ENCODE measurements at places on chromosomes 7 and 10.

- DNase-seq = peak; percentile 9
Observed at GRCh38 chr10:28036587-28036986, 37.7 kb upstream of the ODAD2 start.

DNA sequence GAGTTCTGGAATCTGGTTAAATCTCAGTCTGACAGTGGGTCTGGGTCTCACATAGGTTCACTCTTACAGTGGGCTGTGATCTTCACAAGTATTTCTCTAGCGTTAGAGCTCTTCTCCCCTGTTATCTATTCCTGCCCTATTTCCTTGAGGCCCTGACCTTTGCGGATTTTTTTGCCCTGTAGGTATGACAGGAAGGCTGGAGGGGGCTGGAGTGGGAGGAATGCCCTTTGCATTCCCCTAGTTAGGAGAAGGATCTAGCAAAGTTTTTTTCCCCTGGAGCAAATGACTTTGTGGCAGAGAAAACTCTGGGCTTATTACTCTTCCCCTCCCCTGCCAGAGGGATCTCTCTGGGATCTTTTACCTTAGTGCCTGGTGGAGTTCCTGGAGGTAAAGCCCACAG, 49.2 kb downstream of the GALNT11 start:
- DNase-seq = no peak

DNA sequence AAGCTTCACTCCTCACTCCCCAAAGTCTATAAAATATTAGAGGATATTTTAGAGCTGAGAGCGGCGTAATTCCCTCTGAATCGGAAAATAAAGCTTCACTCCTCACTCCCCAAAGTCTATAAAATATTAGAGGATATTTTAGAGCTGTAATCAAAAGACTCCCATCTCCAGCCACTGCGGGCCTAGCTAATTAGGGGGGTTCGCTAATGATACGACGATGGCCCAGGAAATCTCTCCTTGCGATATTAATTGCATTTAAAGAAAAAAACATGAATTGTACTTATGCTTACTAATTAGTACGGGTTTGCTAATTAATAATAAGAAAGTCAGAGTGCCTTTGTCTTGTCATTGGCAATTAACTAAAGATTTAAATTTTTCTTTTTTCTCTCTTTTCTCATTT, 235.9 kb downstream of the MAD1L1 start:
- no peak for DNase-seq

DNA sequence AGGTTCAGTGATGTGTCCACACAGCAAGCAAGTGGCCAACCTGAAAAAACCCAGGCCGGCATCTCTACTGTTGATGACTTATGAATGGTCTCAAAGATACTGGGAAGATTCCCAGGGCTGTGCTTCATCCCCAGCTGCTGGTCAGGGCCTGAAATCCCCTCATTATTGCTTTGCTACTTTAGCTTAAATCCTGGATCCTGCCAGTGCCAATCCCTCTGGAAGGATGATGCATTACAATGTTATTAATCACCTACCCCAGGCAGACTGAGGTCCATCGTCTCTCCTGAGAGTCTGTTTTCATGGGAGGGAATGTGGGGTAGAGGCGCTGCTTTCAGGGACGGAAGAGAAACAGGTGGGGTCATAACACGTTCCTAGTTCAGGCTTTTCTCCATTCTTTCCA, 371.6 kb downstream of the RPS24 start:
- DNase-seq = peak; percentile 22

DNA sequence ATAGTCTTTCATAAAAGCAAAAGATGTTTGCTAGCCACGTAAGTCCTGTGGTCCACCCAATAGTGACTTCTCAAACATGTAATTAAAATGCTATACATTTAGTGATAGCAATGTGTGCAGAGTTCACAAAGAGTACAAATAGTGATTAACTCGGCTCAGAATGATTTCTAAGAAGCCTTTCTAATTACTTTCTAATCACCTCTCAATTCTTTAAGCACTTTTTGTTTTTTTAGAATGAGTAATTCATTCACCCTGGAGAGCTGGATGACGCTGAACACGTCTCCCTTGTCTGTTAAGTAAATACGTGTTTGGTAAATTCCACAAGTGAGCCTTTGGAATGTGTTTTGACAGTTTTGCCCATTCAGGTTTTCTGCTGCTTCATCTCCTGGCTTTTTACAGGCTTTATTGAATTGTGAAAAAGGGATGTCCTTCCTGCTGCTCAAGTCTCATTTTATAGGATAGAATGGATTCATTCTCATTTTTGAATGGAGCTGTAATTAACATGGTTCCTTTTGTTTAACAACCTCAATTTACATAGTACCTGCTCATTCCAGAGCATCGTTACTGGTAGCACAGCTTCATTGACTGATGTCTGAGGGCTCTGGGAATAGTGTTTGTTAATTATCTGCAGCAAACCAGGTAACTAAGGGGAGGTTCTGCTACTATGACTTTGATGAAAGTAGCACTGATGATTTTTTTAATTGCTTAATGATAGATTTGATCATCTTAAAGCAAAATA, 212.1 kb downstream of the VTI1A start:
- DNase-seq = no peak

DNA sequence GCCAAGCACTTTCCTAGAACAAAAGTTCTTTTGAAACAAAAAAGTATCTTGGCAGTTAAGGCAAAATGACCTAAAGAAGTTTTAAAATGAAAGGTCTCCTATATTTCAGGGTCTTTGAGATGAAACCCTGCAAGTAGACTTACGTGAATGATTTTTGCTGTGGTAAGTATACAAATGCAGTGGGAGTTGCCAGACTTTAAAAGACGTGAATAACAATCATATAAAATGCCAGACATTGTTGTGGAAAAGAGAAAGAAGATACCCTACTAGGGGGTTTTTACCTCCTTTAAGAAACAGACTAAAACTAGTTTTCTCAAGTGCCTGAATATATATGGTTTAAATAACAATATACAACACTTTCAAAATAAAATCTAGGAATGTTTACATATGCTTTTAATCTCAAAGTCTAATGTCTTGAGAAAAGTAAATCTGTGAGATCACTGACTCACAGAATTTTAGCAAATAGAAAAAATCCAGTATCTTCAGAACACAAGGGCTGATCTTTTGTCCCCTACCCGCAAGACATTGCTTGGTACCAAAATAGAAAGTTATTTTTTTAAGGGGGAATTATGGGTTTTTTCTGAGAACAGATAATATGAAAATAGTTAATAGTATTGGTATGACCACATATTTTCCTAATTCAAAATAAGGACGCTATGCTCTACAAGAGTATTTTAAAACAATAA, 29.5 kb downstream of the LRRC17 start:
- DNase-seq = peak; percentile 41

GRCh38 chr7:27876756-27877155, 136.8 kb downstream of the TAX1BP1 start:
- DNase-seq = no peak

DNA sequence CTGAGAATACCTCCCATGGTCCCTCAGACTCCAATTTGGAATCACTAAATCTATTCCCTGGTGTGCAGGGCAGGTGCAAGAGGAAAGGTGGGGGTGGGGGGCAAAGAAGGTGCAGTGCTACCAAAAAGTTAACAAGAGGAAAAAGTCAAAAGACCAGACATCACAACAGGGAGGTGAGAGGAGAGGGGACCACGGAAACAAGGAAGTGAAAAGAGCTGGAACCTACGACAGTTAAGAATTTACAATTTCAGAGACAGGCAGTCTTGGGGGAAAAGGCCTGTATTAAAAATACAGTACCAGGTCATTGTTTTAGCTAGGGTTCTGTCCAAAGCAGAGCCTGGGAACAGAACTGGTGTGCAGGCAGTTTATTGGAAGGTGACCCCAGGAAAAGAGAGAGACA, 14.6 kb downstream of the ITGB1 start:
- DNase-seq = no peak

GRCh38 chr10:93601146-93601773, at the start of gene RBP4:
Gene RBP4 (minus strand): TSS chr10:93601235. CDS start chr10:93601028, 207 bp downstream.
- DNase-seq = no peak

GRCh38 chr10:49268185-49268584, 30.8 kb upstream of the C10orf71 start:
- no peak for DNase-seq

- DNase-seq = peak; percentile 82
Observed at GRCh38 chr10:93379731-93380575, 102.2 kb downstream of the MYOF start.

- no peak for DNase-seq
Observed at GRCh38 chr7:70446448-70447143, 685.3 kb upstream of the GALNT17 start.

GRCh38 chr7:917255-918117, 37.0 kb downstream of the ADAP1 start:
- no peak for DNase-seq

DNA sequence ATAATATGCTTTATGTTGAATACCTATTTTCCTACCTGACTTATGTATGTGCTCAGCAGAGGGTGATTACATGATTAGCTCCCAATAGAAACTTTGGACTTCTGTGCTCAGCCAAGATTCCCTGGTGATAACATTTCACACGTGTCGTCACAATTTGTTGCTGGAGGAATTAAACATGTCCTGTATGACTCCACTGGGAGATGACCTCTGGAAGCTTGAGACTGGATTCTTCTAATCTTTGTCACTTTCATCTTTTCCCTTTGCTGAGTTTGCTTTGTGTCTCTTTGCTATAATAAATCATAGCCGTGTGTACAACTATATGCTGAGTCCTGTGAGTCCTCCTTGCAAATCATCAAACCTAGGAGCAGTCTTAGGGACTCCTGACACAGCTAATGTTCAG, 120.9 kb upstream of the LRRTM3 start:
- DNase-seq = no peak

GRCh38 chr10:42111076-42111475, 527.3 kb downstream of the ZNF33B start:
- DNase-seq = no peak

GRCh38 chr7:158830211-158830723, 958 bp upstream of the ESYT2 start:
- no peak for DNase-seq

- DNase-seq = no peak
Observed at GRCh38 chr7:47661051-47661714, 79.3 kb upstream of the TNS3 start.

- peak; percentile 95 for DNase-seq
Observed at GRCh38 chr7:148772297-148773089, 73.8 kb downstream of the CUL1 start.

DNA sequence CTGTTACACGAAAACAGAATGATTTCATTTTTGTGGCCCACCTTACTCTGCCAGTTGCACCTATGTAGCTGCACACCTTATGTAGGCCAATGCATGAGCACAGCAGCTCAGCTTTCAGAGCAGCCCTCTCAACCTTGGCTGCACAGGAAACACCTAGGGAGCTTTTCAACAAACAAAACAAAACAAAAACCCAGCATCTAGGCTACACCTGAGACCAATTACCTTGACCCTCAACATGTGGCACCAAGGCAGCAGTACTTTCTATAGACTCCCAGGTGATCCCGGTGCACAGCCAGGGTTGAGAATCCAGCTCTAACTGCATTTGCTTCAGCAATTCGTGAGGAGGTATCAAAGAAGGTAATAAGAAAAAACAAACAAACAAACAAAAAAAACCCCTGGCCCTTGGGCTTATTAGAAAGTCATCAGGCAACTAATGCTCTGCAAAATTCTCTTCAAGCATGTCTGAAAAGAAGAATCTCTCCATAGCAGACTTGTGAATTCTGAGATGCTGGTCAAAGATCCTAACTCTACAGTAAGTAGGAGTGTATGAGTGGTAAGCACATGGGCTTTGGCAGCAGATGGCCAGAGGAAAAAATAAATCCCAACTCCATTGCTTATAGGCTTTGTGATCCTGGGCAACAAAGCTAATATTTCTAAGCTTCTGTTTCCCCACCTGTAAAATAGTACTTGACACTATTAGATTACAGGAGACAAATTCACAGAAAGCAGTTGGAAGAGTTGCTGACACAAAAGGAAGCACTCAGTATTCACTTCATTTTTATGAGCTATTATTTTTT, 113.4 kb upstream of the NOBOX start:
- no peak for DNase-seq

DNA sequence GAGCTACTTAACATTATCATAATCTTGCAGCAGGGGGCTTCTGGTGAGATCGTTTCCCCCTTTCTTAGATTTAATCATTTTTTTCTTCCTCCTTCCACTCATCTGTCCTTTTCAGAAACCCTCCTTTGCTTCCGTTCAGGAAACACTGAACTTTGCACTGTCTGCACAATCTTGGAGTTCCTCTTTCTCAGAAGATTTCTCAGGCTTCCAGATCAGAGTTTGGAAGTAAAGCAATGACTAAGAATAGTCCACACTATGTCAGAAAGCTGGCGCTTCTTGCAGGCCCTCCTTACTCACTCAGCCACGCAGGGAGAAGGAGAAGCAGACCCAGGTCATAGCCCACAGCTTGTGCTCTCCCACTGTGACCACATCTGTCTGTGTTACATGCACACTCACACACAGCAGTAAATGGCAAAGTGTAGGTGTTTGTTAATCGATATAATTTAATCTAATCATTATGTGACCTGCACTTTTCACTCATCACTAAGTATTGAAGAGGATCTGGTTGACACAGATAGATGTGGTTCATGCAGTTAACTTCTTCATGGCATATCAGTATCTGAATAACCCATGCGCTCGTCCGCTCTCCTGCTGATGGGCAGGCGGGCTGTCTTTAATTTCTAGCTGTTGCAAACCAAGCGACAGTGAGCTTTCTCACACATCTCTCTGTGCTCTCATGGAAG, 30.2 kb downstream of the ALOX5 start:
- DNase-seq = no peak

DNA sequence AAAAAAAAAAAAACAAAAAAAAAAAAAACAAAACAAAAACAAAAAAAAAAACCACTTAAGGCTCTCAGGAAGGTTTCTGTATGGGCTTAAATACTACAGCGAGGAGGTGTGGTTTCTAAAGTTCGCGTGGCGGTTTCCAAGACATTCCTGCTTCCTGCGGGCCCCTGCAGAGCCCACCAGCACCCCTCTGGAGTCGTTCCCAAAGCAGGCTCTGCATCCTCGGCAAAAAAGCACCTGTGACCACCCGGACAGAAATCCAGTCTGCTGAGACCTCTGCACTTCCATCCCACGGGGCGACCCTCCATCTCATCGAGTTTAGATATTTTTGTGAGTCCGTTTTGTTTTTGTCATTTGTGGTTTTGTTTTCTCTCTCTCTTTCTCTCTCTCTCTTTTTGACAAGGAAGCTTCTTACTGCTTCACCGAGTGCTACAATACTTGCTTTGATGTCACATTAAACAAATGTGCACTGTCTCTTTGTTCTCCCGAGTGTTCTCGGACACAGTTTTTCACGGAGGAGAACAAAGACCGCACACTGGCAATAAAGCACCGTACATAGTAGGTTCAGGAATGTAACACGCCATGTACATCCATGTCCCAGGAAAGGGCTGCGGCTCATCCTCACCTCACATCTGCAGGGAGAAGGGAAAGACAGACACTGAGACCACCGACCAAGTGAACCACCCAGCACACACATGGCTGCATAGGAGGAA, 21.5 kb downstream of the PDGFA start:
- DNase-seq = no peak
